ENCODE measurements at places on chromosomes 13 and 19. TPM values are rescaled to one million over a fixed set of nuclear protein-coding genes. Genes with fewer than 3 reads are reported as not detected.
A peak's percentile ranks its signal among the peaks of the same experiment; 100 is the strongest.

The TTYH1 gene
- 0.60 TPM for total RNA-seq

The MPV17L2 gene
- total RNA-seq, result 6.1 TPM

The CBLC gene
- not detected for total RNA-seq

The LATS2 gene
- total RNA-seq, result 37.2 TPM

The TRIP10 gene
- 92.6 TPM for total RNA-seq

The KMT5C gene
- total RNA-seq, result 3.9 TPM

The VSTM2B gene
- total RNA-seq, result not detected

- no peak for DNase-seq
Measured at GRCh38 chr13:93220073-93220472, 6.5 kb upstream of the GPC6 start.

- no peak for DNase-seq
Measured at GRCh38 chr19:858284-858683, 1.2 kb upstream of the CFD start.

GRCh38 chr13:110283736-110284517 lies 23.0 kb downstream of the COL4A1 start:
- DNase-seq, result no peak

DNA sequence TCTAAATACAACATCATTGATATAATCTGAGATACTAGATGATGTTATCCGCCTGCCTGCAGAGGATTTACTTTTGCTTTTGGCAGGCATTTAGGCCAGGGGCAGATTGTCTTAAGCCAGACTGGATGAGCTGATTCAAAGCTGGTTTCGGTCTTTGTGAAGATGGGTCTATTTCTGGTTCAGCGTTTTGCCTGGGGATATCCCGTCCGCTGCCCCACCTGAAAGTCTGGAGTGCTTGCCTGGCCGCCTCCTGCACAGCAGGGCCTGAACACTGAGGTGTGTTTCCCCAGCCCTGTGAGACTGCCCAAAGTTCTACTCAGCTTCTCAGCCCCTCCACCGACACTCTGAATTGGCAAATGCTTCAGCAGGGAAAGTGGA lies 149.7 kb downstream of the KATNAL1 start:
- no peak for DNase-seq

- no peak for DNase-seq
Measured at GRCh38 chr13:48561466-48562235, 28.8 kb upstream of the RCBTB2 start.

DNA sequence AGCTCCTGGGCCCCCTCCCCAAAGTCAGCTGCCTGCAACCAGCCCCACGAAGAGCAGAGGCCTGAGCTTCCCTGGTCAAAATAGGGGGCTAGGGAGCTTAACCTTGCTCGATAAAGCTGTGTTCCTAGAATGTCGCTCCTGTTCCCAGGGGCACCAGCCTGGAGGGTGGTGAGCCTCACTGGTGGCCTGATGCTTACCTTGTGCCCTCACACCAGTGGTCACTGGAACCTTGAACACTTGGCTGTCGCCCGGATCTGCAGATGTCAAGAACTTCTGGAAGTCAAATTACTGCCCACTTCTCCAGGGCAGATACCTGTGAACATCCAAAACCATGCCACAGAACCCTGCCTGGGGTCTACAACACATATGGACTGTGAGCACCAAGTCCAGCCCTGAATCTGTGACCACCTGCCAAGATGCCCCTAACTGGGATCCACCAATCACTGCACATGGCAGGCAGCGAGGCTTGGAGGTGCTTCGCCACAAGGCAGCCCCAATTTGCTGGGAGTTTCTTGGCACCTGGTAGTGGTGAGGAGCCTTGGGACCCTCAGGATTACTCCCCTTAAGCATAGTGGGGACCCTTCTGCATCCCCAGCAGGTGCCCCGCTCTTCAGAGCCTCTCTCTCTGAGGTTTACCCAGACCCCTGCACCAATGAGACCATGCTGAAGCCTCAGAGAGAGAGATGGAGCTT lies 4.7 kb upstream of the CEACAM5 start:
- DNase-seq, result peak; percentile 64

GRCh38 chr13:66312312-66313087 lies 917.6 kb downstream of the PCDH9 start:
- DNase-seq, result no peak

- no peak for DNase-seq
Measured at GRCh38 chr13:79987323-79987722, 353.6 kb downstream of the SPRY2 start.

DNA sequence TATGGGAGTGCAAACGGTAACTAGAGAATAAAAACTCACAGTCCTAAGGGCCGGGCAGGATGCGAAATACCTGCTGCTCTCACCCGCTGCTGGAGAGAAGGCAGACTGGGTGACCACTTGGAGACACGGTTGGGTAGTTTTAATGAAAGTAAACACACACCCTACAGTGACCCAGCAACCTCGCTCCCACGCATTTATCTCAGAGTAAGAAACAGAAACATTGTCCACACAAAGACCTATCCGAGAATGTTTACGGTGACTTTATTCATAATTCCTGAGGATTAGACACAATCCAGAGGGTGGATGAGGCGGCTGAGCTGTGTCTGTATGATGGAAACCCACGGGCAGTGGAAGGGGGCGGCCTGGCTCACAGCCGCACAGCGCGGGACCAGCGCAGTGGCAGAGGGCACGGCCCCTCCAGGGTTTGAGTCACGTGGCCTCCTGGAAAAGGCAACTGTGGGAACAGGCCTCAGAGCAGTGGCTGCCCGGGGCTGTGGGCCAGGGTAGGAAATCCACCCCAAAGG lies 73.5 kb upstream of the C13orf46 start:
- DNase-seq, result no peak

- DNase-seq, result no peak
Measured at GRCh38 chr19:27718234-27718633, 1494.7 kb downstream of the UQCRFS1 start.

GRCh38 chr13:85709072-85709471 lies 90.1 kb downstream of the SLITRK6 start:
- DNase-seq, result no peak

DNA sequence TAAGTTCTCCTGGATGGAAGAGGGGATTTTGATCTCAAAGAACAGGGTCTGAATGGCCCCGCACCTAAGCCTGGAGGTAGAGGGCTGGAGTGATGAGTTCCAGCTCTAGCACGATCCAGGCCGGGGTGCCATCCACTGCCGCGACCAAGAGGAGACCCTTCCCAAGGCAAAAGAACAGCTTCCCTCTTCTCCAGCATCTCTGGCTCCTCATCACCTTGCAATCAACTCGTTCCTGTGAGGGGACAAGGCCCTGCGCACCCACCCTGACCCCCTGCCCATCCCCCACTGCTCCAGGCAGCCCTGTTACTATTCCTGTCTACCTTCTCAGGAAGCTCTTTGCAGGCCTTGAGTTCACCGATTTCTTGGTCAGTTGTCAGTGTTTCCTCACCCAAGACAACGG lies 17.8 kb downstream of the COL4A1 start:
- DNase-seq, result no peak

GRCh38 chr19:45354241-45354842 lies 13.8 kb downstream of the KLC3 start:
- no peak for DNase-seq

DNA sequence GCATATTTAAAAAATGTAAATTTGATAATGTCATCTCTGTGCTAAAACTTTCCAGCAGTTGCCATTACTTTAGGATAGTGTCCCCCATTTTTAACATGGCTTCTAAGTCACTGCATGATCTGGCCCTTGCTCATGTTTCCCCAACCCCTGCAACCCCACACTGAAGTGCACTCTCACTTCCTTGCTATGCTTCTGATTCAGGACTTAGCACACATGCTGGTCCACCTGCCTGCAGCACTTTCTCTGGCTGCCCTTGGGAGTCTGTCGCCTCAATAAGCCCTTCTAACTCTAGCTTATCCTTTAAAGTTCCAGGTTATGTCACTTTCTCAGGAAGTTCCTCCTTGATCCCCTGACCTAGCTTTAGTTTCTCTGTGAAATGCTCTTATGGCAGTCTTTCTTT lies 241.0 kb downstream of the POSTN start:
- DNase-seq, result no peak

DNA sequence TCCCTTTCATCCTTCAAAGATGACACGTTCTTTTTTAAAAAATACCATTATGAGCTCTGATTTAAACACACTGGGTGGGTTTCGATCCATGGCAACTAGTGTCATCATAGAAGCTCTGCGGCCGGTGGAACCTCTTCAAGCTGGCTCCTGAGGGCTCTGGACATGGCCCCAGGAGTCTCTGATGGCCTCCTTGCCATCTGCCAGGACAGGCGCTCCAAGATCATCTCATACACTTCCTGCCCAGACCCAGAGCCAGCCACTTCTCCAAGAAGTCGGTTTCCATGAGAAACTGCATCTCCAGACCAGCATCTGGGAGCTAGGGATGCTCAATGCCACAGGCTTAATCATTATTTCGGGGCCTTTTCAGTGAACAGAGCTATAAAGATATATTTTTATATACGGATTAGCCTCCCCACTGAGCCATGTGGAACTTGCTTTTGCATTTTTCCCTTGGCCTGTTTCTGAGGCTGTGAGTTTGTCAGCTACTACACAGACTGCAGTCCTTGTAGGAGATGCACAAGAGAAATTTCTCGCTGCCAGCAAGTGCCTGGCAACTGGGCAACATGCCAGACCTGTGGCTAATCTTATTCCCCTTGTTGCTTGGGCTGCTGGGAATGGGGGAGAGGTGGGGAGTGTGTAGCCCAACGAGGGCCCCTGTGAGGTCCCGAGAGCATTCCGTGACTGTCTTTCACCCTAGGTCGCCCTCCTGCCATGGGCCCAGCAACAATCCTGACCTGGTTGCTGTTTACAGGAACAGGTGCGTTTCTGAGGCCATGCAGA lies 15.9 kb downstream of the SUGP1 start:
- no peak for DNase-seq

DNA sequence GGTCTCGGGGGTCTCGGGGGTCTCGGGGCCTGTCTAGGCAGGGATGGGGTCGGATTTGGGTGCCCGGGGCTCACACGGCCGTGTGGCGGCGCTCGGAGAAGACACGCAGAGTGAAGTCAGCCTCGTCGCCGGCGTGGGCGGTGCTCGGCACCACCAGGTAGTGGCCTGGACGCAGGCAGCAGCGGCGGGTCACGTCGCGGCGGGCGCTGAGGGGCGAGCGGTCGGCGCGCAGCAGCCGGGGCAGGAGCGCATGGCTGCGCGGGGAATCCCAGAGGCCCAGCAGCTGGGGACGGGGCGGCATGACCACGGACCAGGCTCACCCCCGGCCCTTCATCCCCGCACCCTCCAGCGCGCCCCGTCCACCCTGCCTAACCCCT lies 8.2 kb downstream of the CAPN12 start:
- peak; percentile 87 for DNase-seq

DNA sequence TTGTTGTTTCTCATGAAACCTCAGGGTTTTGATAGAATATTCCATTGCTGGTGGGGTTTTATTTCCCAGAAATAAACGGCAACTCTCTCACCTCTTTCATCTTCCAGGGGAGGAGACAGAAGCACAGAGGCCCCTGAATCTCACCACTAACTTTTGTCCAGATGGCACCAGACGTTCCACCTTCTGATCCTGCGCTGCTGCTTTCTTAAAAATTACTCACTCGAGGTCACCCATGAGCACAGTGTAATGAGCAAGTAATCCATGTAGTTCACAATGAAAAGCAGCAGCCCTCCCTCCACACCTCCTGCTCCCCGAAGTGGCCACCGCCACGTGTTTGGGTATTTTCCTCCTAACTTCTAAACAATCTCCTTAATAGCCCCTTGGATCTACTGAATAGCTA lies 51.3 kb downstream of the TEX29 start:
- DNase-seq, result no peak

- no peak for DNase-seq
Measured at GRCh38 chr19:43779147-43779819, 1.5 kb downstream of the KCNN4 start.

GRCh38 chr19:49570138-49570856 lies 10.1 kb downstream of the NOSIP start:
- DNase-seq, result no peak

- no peak for DNase-seq
Measured at GRCh38 chr13:67554746-67555452, 324.8 kb upstream of the PCDH9 start.

- DNase-seq, result no peak
Measured at GRCh38 chr13:72004246-72004645, 137.2 kb upstream of the DACH1 start.

- no peak for DNase-seq
Measured at GRCh38 chr13:63209330-63210017, 1793.8 kb upstream of the PCDH20 start.

GRCh38 chr19:18464646-18465045 lies 26.7 kb upstream of the ISYNA1 start:
- peak; percentile 92 for DNase-seq

DNA sequence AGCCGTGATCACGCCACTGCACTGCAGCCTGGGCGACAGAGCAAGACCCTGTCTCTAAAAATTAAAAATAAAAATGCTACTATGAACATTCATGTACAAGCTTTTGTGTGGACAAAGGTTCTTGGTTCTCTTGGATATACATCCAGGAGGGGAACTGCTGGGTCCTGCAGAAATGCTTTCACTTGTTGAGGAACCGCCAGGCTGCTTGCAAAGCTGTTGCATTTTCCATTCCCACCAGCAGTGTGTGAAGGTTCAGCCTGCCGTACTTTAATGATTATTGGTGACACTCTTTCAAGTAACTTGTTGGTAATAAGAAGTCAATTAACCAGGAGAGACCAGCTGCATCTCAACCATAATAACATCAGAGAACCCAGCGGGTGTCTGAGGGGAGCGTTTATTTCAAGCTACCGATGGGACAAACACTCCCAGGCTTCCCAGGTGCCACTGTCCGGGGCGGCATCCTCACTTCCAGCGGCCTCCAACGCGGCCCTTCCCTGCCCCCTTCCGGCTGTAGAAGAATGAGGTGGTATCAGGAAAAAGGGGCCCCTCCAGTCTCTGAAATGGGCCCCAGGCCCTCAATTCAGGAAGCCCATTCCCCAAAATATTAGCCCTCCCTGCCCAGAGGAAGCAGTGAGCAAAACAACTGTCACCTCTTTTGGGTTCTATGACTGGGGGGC lies 15.2 kb upstream of the PPP1R12C start:
- DNase-seq, result no peak

- DNase-seq, result no peak
Measured at GRCh38 chr13:43387880-43388279, 364.5 kb downstream of the DNAJC15 start.

DNA sequence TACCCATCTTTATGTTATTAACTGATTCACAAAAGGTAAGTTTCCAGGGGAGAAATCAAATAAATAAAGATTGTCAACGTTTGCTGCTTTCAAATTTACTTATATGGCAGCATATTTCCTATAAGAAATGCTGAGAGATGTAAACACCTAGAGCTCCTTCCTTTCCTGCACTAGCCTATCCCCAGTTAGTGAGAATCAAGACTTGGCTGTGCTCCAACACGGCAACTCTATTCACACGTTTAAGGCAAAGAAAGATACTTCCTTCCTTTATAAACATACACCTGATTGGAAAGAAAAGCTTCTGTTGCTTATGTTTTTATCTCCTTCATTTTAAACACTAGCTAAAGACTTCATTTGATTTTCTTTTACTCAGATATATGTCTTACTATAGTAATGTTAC lies 107.0 kb downstream of the PCDH9 start:
- no peak for DNase-seq

- DNase-seq, result no peak
Measured at GRCh38 chr19:36847968-36848367, 2.7 kb upstream of the ZNF345 start.

Measured in posterior vena cava (tissue), 2 donors.